ENCODE measurements at places on chromosomes 1 and 21.

DNA sequence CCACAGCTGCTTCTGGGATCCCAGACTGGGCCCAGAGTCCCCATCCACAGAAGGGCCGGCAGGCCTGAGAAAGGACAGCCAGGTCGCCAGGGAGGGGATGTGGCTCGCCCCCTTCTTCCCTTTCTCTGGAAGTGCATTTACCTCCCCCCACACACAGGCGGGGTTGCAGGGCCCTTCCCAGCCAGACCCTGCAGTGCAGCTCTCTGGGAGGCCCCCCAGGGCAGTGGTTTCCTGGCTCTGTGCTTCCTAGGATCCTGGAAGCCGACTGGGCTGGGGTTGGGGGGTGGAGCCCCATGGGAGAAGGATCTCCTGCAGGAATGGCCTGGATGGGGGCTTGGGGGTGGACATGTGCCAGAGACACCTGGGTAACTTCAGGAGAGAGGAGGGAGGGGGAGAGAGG lies 4.2 kb upstream of the COL6A1 start:
- DNase-seq = no peak

- no peak for DNase-seq
These were observed 6.8 kb upstream of the PDZK1IP1 start for GRCh38 chr1:47196622-47197021.

GRCh38 chr1:117821774-117822482 lies 107.5 kb downstream of the GDAP2 start:
- DNase-seq = no peak

GRCh38 chr1:102241431-102242338 lies 245.0 kb upstream of the OLFM3 start:
- no peak for DNase-seq

GRCh38 chr1:24964811-24965570 lies 34.9 kb upstream of the RUNX3 start:
- peak; percentile 89 for DNase-seq

DNA sequence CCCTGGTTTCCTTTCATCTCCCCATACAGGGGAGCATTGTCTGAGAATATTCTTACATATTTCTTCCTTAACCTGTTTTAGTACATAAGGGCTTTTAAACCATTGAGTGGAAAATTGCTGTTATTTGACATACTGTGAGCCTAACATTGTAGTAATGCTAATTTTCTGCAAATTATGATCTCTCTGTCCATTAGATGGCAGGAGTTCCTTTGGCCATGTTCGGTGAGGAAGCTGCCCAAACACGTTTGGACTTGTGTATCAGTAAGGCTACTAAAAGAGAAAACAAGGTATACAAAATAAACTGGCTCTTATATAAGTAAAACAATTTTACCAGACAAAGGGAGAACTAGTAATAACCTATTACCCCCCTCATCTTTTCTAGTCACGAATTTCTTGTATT lies 29.2 kb downstream of the CDC7 start:
- DNase-seq = no peak

DNA sequence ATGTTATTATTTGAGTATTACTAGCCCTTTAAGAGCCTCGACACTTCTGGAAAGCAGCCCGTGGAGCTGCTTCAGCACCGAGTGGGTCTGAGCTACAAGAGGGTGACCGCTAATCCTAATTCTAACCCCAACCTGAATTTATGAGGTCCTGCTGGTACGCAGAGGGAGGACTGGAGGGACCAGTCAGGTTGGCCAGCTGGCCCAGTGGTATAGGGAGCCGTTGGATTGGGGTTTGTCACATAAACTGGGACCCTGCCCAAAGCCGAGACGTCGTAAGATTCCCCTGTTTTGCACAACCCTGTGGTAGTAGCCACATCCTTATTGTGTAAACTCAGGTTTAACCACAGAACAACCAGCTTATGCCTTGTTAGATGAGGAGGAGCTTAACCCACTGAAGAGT lies 60.8 kb upstream of the F3 start:
- peak; percentile 37 for DNase-seq

- DNase-seq = no peak
These were observed 154.6 kb downstream of the ADSS2 start for GRCh38 chr1:244297087-244297486.

DNA sequence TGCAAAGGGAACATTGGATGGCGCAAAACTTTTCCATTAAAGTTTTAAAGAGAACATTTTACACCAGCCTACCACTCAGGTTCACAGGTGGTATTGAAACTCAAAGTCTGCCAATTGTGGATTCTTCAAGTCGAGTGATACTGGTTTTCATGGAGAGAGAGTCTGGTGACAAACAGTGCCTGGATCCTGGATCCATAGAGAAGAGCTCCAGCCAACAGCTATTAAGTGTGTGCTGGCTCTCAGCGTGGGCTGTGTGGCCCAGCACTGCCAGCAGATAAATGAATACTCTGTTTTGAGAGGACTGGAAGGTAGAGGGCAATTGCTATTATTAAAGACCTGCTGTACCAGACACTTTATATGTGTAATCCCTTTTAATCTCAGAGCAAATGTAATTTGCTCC lies 118.9 kb upstream of the SYT6 start:
- no peak for DNase-seq
